ENCODE measurements at places on chromosomes 4 and X.

DNA sequence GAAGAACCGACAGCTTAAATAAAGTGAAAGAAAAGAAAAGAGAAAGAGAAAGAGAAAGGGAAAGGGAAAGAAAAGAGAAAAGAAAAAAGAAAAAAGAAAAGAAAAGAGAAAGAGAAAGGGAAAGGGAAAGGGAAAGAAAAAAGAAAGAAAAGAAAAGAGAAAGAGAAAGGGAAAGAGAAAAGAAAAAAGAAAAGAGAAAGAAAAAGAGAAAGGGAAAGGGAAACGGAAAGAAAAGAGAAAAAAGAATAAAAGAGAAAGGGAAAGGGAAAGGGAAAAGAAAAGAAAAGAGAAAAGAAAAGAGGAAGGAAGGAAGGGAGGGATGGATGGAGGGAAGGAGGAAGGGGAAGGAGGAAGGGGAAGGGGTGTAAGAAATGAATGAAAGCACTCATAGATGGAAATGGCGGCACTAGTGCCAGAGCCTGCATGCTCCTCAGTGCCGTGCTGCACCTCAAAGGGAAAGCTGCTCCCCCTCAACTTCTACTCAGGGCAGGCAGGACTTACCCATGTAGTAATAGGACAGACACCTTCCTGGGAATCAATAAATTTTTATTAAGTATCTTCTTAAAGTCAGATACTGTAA lies 70.7 kb downstream of the AFAP1 start:
- DNase-seq = no peak

DNA sequence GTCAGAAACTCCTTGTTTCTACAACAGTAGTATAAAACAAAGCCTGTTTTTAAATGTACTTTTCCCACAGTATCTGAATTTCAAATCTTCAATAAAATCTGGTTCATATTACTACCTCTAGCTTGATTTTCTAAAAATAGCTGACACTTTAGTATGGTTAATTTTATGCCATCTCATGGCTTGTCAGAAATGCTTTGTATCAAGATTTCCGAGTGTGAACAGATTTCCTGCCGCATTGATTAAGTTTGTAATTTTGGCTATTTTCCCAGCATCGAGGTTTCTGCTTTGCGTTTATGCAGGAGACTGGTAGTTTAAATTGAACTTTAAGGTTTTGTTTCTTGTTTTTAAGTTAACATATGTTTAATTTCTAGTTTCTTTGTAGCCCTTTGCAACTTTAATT lies 44.2 kb downstream of the CLCN3 start:
- DNase-seq = no peak

DNA sequence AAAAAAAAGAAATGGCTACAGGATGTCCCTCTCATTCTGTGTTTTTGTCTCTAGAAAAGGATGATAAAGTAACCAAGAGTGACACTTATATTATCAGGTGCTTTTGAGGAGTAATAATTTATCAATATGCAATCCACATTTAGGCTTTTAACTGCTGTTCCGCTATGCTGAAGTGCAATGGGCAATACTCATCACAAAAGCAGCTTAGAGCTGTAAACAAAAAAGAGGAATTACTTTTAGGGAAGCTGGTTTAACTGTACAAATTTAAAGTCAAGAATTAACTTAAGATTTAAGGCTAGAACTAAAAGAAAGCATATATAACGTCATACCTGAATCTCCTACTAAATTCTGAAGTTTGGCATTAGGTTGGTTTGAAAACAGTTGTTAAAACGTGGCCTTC lies 93.5 kb upstream of the DDX3X start:
- no peak for DNase-seq

DNA sequence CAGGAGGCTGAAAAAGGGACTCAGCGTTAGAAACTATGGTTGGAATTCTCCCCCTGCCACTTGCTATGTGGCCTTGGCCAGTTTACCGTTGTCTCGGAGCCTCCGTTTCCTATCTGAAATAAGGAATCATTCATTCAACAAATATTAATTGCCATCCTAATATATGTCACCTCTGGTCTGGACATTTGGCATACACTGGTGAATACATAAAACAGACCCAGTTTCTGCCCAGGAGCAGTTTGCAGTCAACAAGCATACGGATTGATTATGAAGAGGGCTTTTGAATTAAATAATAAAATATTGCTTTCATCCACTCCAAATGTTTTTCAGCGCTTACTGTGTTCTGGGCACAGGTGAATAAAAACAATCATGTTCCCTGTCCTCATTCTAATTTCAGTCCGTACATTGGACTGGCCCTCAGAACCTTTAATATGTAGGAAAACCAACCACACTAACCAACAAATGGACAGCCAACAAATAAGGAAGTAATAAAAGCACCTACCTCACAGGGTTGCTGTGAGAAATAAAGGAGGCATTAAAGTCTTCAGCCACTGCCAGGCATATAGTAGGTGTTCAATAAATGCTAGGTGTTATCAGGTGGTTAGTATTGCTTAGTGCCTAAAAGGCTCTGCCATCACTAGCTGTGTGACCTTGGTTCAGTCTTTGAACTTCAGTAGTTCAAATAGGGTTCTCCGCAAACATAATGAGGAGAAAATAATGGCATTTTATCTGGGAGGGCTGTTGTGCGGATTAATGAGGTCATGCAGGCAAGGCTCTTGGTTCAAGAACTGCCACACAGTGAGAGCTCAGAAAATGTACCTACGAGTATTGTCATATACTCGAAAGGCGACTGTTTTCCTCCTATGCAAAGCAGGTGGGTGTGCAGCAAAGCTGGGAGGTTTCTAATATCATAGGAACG lies 7.3 kb upstream of the GSX2 start:
- no peak for DNase-seq

- no peak for DNase-seq
Measured at GRCh38 chr4:8874896-8875680, 3.4 kb upstream of the HMX1 start.

DNA sequence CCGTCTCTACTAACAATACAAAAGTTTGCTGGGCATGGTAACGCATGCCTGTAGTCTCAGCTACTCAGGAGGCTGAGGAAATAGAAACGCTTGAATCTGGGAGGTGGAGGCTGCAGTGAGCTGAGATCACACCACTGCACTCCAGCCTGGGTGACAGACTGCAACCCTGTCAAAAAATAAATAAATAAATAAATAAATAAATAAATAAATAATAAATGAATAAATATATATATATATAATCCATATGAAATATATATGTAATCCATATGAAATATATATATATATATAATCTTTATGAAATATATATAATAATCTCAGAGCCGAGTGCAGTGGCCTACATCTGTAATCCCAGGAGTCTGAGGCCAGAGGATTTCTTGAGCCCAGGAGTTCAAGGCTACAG lies 17.8 kb upstream of the RBPJ start:
- DNase-seq = no peak

GRCh38 chr4:3790006-3790561 lies 23.9 kb downstream of the ADRA2C start:
- no peak for DNase-seq

- peak; percentile 3 for DNase-seq
Measured at GRCh38 chrX:149074398-149074797, 430.7 kb downstream of the IDS start.

Measured in amniotic epithelial cell (primary cell).